ENCODE measurements at places on chromosomes 7 and 10. TPM values are rescaled to one million over a fixed set of nuclear protein-coding genes. Genes with fewer than 3 reads are reported as not detected.

The PPRC1 gene
- total RNA-seq = 57.9 TPM

The INA gene
- 28.1 TPM for total RNA-seq

The MTURN gene
- total RNA-seq = 3.3 TPM

The NAT16 gene
- 0.17 TPM for total RNA-seq

The IRF5 gene
- total RNA-seq = 12.8 TPM

The OR2A42 gene
- not detected for total RNA-seq

The PTN gene
- not detected for total RNA-seq

The FOXI2 gene
- total RNA-seq = not detected

The PSMC2 gene
- total RNA-seq = 193 TPM

The SUPV3L1 gene
- 38.7 TPM for total RNA-seq

The CHST15 gene
- 9.0 TPM for total RNA-seq

The MSS51 gene
- total RNA-seq = 0.36 TPM

The AKR1C8 gene
- 0.49 TPM for total RNA-seq

The GPR37 gene
- 0.62 TPM for total RNA-seq

The CTNNA3 gene
- total RNA-seq = not detected

The CPVL gene
- total RNA-seq = not detected

The CREB3L2 gene
- total RNA-seq = 39.4 TPM

The GJD4 gene
- total RNA-seq = not detected

The NACAD gene
- total RNA-seq = 0.18 TPM

The MCMBP gene
- 82.7 TPM for total RNA-seq

The SLC13A4 gene
- not detected for total RNA-seq

The AKR1C4 gene
- total RNA-seq = 0.18 TPM

The CYP3A7 gene
- not detected for total RNA-seq

The DGKB gene
- total RNA-seq = not detected

The TMEM176A gene
- not detected for total RNA-seq

The HOXA3 gene
- total RNA-seq = 7.6 TPM

The HOXA13 gene
- 2.2 TPM for total RNA-seq

The ST8SIA6 gene
- total RNA-seq = 0.13 TPM

The ASNS gene
- 70.9 TPM for total RNA-seq

The OR2A12 gene
- total RNA-seq = not detected

The MMD2 gene
- not detected for total RNA-seq

The FANK1 gene
- 3.2 TPM for total RNA-seq

The CFAP69 gene
- 3.2 TPM for total RNA-seq

The FZD1 gene
- 2.4 TPM for total RNA-seq

Measured in A549 treated with DMSO at 1 μM for 4 hours (cell line).